ENCODE measurements at places on chromosomes 5 and 9.

- no peak for DNase-seq
Measured at GRCh38 chr9:124264823-124265233, 7.1 kb downstream of the NEK6 start.

DNA sequence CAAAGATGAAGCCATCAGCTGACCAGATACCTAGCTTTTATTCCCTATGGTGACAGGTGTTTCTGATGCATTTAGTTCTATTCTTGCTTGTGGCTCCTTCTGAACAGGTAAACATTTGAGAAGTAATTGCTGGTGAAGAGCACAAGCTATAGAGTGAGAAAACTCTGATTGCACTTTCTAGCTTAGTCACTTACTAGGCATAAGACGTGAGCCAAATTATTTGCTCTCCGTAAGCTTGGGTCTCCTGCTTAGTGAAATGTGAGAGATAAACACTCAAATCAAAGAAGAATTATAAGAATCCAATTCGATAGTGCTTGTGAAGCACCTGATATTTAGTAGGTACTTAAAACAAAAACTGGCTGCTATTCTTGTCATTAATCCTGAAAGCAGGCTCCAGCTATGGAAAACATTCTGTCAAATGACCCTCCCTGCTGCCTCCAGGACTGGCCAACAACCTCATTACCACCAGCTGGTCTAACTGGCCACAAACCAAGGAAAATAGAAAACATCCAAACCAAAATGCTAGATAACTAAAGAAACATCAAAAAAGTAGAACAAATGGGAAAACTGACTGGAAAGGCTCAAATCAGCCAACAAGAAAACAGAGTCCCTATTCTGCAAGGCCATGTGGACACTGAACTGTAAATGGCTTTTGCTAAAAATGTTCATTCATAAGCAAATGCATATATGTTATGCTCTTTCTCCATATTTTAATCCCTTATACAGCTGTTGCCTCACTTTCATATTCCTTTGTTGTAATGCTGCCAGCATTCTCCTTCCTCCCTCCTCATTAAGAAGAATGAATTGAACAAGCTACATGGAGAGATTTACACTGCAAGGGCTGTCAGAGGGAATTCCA, 616.1 kb downstream of the DTWD2 start:
- no peak for DNase-seq

GRCh38 chr9:129458663-129459546, 162.0 kb downstream of the C9orf50 start:
- no peak for DNase-seq

GRCh38 chr9:15982182-15982581, 429.3 kb downstream of the CCDC171 start:
- no peak for DNase-seq

GRCh38 chr5:54615381-54615780, 97.8 kb downstream of the SNX18 start:
- no peak for DNase-seq
